Right kidney (tissue), 9 donors: ENCODE measurements at places on chromosomes 16 and 17.

DNA sequence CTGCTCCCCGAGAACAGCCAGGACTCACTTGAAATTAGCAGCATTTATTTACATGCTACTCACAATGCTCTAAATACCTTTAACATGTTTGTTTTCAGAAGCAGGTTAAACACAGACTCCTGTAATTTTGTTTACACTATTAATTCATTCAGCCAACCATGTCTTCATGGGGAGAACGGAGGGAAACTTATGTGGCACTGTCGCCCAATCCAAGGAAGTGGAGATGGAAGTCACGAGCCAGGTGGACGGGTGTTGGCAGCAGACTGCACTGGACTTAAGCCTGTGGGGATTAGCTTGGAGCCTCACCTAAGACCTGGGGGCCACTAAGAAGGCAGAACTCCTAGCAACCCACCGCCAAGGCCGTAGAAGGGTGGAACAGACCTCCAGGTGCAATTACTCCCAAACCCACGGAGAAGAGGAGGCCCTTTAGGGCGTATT, 8.8 kb upstream of the GFAP start:
- no peak for DNase-seq

DNA sequence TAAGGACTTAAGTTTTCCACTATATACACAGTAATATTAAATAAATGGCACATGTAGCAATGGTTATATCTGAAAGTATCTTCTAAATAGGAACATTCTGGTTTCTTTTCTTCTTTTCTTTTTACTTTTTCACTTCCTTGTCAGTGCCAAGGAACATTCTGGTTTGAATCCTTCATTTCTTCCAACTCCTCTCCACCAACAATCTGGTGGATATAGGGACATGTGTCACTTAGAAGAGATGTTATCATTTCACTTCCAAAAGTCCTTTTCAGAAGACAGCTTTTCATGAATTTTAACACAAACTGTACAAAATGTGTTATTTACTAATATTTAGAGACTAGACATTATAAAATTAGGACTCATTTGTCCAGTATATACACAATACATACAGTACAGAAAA, 7.9 kb upstream of the GOT2 start:
- no peak for DNase-seq

DNA sequence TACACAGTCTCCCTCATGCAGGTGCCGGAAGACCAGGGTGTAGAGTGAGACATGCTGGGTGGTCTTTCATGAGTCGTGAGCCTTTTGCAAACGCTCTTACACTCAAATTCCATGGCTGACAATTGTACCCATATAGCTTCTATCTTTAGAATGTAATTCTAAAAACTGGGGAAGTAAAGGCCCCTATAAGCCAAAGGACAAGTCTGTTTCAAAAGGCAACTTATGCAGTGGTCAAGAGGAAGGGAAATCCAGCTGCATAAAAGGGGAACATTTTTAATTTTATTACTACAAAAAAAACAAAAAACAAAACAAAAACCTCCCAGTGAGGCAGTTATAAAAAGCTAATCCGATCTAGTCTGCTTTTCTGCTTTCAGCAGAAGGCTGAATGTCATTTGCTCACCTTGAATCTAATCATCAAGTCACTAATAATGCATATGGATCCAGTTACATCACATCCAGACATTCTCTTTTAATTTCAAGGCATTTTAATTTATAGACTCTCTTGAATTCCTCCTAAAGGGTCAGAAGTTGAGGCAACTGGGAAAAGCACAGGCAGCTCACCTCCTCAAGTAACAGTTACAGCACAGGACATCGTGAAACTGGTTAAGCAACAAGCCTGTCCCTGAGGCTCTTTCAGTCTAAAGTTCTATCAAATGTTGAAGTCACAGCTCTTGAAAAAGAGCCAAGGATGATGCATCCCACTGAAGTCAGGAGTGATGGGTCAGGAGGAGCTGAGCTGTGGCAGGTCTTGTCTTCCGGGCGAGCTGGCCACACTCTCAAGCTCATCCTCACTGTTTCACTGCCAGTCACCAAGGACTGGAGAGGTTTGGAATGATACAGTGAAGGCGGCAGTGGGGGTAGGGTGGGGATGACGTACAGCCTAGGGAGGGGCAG, 99.7 kb downstream of the VPS53 start:
- DNase-seq: no peak

- DNase-seq: peak; percentile 49
Measured at GRCh38 chr17:68777243-68777855, 176.2 kb upstream of the FAM20A start.

DNA sequence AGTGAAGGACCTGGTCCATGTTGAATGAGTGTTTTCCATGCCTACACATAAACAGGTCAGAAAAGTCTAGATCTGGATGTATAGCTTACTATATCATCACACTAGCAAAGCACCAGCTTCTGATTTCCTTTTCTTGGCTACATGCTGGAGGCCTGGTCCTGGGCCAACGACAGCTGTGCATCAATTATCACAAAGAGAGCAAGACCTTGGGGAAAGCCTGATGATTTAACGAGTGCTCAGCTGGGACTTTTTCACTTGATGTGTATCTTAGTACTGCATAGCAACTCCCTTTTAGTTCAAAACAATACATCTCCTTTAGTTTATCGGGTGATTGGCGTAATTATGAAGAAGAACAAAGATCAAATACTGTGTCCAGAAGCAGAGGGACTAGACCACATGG, 358.2 kb downstream of the KIF2B start:
- DNase-seq: no peak

DNA sequence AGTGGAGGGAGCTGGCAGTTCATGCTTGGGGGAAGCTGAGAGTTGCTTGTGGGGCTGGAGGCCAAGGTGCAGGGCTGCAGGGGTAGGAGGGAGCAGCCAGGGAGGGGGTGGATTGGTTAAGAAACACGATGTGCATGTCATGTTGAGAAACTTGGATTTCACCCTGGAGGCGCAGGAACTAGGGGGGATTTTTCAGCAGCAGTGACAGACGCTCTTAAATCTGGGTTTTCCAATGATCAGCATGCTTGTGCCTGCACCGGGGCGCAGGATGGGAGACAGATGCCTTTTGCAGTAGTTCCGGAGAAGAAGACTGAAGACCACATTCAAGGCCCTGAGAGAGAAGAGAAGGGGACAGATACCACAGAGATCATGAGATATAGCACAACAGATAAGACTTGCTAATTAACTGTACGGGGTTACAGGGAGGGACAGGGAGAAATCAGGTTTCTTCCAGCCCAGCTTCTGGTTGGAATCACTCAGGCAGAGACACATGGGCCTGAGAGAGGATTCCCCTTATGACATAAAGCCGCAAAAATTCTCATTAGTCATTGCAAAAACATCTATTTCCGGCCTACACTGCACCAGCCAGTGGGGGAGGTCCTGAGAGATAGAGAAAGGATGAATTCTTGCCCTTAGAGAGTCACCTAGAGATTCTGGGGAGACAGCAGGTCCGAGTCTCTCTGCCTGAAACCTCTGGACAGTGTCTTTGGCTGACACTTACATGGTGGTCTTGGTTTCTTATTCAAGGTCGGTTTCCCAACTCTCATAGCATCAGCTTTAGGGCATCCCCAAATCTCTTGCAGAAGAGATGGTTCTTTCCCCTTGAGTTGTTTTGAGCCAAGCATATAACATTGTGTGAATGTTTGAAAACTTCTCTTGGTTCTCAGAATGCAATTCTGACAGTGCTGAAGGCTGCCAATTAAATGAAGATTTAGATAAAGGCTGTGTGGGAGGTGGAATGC, 27.1 kb downstream of the CDH13 start:
- DNase-seq: no peak

DNA sequence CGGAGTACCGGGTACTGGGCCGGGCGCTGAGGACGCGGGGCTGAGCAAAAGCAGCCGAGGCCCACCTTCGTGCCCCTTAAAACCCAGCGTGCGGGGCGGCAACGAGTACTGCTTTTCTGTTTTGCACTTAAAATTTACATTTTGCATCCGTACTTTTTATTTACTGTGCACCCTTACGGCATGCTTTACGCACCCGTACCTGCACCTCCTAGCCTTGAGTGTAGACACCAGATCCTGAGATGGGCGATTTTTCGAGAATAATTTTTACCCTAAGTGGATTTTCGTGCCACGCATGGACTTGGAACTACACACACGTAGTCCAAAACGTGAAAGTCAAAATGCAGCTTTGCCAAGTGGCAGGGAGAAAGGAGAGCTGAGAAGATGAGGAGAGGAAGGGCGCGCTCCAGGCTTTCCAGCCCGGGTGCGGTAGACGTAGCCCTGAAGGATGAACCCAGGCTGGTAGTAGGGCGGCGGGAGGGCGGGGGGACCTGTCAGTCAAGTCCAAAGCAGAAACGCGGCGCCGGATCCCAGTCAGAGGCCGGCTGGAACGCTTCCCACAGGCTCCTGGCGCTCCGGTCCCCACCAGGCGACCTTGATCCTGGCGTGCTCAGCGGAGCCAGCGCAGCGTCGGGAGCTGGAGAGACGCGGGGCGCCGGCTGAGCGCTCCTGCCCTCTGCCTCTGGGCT, 1.2 kb upstream of the CBLN1 start:
- peak; percentile 25 for DNase-seq

DNA sequence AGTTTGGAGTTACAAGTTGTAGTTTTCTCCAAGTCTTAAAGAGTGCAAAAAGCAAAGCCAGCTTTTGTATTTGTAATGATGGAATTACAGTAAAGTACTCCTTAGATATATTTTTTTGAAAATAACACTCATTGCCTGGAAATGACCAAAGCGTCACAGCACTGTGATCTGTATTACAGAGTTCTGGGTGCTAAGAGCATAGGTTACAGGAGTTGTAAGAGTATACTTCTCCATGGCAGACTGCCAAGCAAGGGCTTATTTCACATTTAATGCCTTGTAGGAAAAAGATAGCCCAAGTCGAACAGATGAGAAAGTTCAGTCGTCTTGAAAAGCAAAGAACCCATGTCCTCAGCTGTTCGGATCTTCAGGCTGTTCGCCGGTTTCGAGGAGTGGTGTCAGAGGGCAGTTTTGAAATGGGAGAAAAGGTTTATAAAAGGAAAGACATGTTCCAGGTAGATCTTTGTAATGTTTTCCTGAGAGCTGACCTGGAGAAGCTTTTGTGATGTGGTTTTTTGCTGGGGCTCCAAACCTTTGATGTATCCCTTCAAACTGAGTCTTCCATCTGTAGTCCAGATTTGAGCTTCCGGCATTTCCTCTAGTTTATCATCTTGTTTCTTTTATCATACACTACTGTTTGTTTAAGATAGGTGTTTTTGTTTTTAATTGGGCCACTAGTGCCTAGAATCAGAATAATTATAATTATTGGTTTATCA, 41.3 kb downstream of the ERCC4 start:
- peak; percentile 20 for DNase-seq

DNA sequence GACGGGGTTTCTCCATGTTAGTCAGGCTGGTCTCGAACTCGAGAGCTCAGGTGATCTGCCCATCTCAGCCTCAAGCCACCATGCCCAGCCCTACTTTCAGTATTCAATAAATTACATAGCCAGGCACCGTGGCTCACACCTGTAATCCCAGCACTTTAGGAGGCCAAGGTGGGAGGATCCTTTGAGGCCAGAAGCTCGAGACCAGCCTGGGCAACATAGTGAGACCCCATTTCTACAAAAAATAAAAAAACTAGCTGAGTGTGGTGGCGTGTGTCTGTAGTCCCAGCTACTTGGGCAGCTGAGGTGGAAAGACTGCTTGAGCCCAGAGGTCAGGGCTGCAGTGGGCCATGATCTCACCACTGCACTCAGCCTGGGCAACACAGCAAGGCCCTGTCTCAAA, 8.2 kb downstream of the MIEN1 start:
- DNase-seq: no peak

- no peak for DNase-seq
Measured at GRCh38 chr17:73431401-73432205, 119.8 kb upstream of the CDC42EP4 start.

DNA sequence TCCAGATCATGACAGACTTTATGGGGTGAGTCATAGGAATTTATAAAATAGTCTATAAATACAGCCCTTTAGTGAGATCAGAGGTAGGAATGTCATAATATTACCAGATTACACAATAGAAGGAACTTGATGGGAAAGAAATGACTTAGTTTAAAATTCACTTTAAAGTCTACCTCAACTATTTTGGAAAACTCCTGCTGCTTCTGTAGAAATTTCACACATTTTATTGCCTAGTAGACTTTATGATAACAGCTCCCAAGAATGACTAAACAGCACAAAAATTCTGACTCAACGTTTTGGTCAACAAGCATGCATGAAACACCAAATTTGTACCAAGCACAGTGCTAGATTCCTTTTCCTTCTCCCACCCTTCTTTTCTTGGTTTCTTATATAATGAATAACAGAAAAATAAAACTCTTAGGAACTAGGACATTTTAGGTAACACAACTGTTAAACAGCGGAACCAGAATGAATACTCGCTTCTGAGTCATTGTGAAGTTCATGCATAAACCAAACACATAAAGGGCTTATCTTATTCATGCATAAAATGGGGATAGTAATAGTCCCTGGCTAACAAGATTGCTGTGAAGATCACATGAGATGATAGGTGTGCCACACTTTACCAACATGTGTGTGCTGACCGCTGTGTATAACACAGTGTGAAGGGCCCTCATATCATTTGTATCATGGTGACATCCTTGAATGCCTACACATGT, 243.9 kb downstream of the CDH8 start:
- no peak for DNase-seq

DNA sequence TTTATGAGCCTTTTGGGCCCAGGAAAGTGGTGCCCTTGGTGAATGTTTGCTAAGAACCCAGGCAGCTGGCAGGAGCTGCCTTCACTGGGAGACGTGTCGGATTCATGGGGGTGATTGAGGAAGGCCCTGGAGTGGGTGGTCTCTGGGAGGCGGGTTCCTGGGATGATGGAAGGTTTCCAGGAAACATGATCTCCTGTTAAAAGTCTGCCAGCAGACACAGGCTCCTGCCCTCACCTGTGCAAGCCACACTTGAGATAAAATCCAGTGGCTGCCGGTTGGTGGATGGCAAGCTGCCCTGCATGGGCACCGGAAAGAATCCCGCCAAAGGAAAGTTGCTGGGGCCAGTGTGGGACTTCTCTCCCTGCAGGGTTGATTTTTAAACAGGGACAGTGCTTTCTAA, 189.0 kb upstream of the CIBAR2 start:
- peak; percentile 49 for DNase-seq

DNA sequence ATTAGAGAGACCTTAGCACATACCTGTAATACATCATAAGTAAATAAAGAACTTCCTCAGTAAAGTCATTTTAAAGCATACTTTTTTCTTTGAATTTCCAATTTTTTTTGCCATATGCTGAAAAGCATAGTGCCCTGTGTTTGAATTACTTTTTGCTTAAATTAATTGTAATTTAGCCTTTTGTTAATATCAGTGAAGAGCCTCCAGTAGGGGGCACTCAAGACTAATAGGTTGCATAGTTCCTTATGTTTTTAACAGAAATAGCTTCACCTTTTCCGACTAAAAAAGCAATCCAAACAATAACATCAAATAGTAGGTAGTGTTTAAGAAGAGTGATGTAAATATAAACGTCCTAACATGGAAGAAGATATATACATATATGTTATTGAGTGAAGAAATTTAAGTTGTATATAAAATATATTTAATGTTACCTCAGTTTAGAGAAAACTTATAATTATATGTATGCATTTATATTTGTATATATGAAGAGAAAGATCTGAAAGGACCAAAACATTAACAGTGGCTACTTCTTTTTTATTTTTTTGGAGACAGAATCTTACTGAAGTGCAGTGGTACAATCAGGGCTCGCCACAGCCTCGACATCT, 18.6 kb downstream of the RAD51C start:
- no peak for DNase-seq

GRCh38 chr16:55257966-55258613, 65.9 kb upstream of the IRX6 start:
- DNase-seq: peak; percentile 54
